ENCODE measurements at places on chromosomes 2 and 18. TPM values are rescaled to one million over a fixed set of nuclear protein-coding genes. Genes with fewer than 3 reads are reported as not detected.

SAG gene
- total RNA-seq, result not detected

SERPINB12 gene
- total RNA-seq, result not detected

IL36G gene
- not detected for total RNA-seq

FEV gene
- not detected for total RNA-seq

RAB17 gene
- total RNA-seq, result 86.3 TPM
